Panc1 (cell line): ENCODE measurements at places on chromosomes 5 and 9. TPM values are rescaled to one million over a fixed set of nuclear protein-coding genes. Genes with fewer than 3 reads are reported as not detected.
A peak's percentile ranks its signal among the peaks of the same experiment; 100 is the strongest.

Gene CBY3
- total RNA-seq: 0.39 TPM

DNA sequence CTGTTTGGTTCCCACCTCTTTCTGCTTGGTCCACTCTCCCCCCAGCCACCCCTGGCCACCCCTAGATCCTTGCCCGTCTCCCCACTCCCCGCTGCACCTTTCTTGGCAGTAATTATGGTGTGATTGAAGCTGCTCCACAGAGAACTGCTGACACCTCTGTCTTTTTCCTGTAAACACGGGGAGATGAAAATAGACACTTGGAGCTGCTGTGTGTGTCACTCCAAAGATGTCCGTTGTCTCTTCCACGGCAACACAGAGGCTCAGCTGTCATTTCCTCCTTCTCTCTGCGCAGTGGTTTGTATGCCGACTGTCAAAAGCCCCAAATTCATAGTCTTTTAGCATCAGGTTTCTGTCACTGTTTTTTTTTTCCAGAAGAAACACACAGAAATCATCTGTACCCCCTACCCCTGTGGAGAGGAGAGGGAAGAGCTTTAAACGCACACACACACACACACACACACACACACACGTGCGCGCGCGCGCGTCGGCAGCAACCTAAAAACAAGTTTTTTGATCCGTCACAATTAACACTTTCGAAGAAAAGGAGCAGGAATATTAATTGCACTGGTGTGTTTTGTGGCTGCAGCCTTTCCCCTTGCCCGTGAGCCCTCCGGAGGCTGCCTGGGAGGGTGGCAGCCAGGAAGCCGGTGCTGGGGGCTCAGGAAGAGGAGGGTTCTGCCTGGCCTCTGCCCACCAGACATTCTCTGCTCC lies 39.8 kb downstream of the ASS1 start:
- DNase-seq: no peak

DNA sequence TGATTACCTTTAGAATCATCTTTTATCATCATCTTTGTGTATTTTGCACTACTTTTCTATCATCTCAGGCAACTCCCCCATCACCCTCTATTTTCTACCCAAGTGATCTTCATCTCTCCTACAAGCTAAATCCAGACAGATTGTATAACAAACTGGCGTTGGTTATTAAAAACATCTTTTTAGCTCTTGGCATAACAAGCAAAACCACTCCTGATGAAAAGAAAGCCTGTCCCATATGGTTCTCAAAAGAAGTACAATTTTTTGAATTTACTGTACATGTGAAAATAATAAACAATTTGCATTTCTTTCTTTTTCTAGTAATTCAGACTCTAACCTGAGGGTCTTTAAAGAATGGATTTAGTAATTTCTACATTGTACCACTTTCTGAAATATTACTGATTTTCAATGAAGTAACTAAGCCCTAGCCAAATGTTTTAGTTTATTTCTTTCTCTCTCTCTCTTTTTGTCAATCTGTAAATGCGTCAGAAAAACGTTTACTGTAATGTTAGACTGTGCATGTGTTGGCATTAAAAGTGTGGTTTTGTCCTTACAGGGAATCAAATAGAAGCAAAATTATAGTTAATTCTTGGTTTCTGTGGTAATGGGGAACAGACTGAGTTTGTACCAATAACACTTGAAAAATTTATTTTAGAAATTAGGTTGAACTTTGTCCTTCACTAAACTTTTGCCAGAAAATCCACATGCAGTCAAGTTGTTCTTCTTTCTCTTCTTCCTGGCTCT lies 52.5 kb upstream of the RPS23 start:
- DNase-seq: no peak

DNA sequence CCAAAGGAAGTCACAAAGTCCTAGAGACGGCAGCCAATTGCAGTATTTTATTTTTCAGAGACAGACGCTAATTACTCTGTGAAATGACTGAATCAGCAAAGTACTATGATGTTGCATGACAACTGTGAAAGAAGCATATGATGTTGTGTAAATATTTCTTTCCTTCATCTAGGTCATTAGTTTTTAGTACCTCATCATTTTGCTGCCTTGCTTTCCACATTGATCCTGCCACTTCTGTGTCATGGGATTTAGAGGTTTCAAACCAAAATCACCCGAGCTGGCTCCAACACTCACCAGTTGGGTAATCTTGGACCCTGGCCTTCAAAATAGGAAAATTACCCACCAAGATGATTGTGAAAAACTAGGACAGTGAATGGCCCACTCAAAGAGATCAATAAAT lies 585.2 kb downstream of the ACTL7B start:
- DNase-seq: no peak

DNA sequence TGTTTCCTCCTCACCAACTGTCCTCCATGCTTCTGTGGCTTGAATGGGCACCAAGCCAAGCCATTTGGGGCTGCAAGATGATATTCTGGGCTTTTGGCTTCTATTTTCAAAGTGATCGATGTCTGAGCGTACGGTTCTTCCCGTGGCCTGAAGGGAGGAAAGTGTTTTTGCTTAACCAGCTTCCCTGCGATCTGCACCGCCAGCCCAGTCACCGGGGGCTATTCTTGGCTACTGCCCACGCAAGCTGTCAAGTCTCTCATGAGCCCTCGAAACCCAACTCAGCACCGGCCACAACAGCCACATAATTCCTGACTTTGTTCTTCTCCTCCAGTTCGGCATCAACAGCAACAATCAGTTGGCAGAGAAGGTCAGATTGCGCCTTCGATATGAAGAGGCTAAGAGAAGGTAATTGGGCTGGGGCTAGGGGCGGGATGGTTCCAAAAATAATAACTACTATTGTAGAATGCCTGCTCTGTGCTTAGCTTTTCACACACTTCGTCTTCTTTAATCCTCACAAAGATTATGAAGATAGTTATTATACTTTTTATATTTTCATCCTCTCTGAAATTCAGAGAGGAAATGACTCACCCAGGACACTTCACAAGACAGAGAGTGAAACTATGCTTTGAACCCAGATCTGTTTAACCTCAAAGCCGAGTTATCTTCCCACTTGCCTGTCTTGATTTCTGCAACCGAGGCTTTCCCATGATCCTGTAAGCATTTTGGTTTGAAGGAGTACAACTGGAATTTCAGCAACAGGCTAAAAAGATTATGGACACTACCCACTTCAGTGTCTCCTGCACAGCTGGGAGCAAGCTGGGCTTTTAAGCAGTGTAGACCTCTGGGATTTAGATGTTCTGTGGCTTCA lies 76.4 kb upstream of the RARS1 start:
- no peak for DNase-seq

- DNase-seq: no peak
Observed at GRCh38 chr5:68465133-68465532, 249.6 kb downstream of the PIK3R1 start.

- DNase-seq: no peak
Observed at GRCh38 chr9:123369296-123369695, 13.3 kb downstream of the CRB2 start.

Gene CCT5
- total RNA-seq: 476 TPM

- DNase-seq: no peak
Observed at GRCh38 chr5:93791518-93791972, 50.1 kb upstream of the POU5F2 start.

- DNase-seq: no peak
Observed at GRCh38 chr9:99352826-99353225, 130.7 kb downstream of the SEC61B start.

- no peak for DNase-seq
Observed at GRCh38 chr9:130088051-130088450, 34.3 kb downstream of the GPR107 start.

GRCh38 chr9:136847826-136848392 lies 1.3 kb upstream of the PHPT1 start:
- no peak for DNase-seq

DNA sequence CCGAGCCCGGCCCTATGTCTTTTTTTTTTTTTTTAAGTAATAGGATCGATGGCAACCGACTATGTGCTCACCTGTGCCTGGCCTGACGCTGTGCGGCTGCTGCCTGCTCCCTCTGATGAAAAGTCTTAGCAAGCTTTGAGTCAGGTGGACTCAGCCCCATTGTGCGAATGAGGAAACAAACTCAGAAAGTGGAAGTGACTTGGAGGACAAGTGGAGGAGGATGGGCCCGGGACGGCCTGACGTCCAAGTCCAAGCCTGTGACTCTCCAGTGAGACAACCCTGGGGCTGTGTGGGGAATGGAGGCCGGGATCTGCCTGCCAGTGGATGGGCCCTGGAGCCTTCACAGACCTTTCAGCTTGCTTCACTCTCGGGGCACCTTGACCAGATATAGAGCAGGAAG lies 57.9 kb downstream of the EXD3 start:
- no peak for DNase-seq

DNA sequence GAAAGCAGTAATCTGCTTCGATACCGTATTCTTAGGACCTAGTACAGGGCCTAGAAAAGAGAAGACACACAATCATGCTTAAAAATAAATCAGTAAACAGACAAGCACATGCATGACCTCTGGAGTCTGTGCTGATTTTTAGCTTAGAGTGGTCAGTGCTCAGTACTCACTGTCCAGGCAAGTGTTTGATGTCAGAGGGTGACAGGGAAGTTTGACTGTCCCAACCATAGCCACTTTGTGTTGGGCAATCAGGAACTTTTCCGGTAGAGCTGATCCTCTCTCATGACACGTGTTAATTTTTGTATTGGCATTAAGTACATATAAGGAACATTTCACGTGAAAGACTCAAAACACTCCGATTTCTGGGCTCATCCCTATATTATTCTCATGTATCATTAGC lies 464.7 kb upstream of the KLF4 start:
- DNase-seq: no peak

GRCh38 chr9:112554516-112554915 lies 67.9 kb downstream of the KIAA1958 start:
- no peak for DNase-seq

GRCh38 chr5:63263411-63263810 lies 684.8 kb downstream of the LRRC70 start:
- DNase-seq: no peak

DNA sequence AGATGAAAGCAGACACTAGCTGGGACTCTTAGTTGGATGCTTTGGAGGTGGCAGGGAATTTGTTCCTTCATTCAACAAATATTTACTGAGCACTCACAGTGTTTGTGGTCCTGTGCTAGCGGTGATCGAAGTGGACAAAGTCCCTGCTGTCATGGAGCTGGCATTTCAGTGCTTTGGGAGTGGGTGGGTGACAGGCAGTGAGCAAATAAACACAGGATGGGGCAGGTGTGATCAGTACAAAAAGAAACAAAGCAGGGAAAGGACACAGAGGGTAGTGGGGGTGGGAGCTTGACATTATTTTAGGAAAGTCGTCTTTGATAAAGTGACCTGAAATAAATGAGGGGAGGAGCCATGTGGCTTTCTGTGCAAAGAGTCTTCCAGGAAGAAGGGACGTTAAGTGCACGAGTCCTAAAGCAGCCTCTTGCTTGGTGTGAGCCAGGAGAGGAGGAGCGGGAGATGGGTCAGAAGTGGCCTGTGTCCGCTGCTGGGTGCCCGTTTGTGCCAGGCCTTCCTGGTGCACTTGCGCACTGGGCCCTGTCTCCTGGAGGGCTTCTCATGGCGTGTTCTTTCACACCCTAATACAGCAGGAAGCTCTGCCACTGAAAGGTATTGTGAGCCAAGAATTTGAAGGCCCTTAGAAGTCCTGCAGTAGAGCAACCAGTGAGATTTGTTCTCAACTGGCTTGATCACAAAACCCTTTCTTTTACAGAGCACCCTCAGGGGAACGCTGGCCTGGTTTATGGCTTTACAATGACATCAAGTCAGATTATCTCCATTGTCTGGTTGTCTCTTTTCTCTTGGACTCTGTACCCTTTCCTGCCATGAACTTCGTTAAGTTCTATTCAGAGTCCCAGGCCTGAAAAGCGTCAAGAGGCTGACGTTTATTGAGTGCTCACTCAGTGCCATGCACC lies 14.8 kb downstream of the NDST1 start:
- DNase-seq: no peak

Gene CAMK2A
- 0.51 TPM for total RNA-seq

Gene SHOC1
- 0.10 TPM for total RNA-seq

GRCh38 chr9:93291536-93292287 lies 107.8 kb downstream of the WNK2 start:
- no peak for DNase-seq

Gene PCA3
- total RNA-seq: not detected

DNA sequence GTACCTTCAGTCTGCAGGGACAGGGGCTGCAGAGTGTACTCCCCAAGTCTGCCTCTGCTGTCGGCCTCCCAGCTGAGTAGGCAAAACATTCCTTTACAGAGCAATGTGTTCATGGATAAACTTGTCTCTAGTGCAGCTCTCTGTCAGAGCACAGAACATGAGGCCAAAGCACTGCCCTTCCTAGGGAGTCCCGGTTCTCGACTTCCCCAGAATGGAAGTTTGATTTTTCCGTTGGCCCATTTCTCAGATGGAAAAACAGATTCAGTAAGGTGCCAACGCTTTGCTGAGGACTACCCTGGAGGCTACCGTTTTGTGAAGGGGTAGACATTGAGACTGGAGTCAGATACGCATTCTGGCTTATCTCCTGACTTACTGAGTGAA lies 422 bp upstream of the TRIM32 start:
- peak; percentile 17 for DNase-seq

DNA sequence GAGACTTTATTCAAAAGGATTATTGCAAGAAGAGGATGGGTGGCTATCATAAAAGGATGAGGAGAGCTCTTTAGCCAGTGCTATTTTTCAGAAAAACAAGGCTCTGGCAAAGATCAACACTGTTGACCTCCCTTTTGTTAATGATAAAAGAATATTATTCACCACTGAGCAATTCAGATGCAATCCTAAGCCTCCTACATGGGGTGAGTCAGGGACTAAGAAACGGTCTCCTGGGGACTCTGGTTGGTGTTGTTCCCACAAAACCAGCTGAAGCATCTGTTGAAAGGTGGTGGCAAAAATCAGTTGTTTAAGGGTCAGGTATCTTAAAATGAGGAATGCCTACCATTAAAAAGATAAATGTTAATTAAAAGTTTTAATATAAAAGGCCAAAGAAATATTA lies 7.7 kb upstream of the GCNT1 start:
- no peak for DNase-seq

Gene IPO11
- 39.8 TPM for total RNA-seq

GRCh38 chr5:71637133-71637532 lies 50.0 kb downstream of the MCCC2 start:
- no peak for DNase-seq

Gene TAF11L10
- not detected for total RNA-seq

GRCh38 chr5:56323505-56323904 lies 90.4 kb upstream of the ANKRD55 start:
- DNase-seq: no peak
